Hematopoietic multipotent progenitor cell treated with erythropoietin and hydrocortisone succinate and interleukin-3 and kit ligand, for 4 days (in vitro differentiated cells): ENCODE measurements at places on chromosomes 6 and 20.

DNA sequence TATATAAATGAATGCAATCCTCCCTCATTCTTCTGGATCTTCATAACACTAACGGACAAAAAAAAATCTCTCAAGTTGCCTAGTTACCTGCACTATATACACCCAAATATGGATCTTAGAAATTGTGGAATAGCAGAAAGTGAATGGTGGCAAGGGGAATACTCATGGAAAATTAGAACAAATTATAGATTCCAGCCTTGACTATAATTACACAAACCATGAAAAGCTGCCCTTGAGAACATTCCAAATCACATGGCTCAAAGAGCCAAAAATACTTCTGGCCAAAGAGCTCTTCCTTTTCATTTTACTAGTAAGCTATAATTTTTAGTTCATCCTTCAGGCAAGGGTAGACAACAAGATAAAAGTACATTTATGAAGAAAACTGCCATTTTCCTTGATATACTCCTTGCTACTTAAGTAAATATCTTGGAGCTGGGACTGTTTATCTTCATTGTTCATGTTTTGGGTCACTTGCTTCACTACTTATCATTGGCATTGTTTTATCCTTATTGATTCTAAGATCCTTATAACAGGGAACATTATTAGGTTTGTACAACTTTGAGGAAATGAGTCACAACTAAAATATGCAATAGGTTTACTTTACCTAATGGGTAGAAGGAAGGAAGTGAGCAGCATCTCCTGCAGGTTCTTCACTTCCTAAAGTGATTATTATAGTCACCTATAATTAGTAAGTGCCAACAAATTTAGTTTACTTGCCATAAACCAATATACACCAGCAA, 6.4 kb upstream of the MTRES1 start:
- DNase-seq: no peak

GRCh38 chr6:84926189-84927155, 162.1 kb upstream of the TBX18 start:
- no peak for DNase-seq

DNA sequence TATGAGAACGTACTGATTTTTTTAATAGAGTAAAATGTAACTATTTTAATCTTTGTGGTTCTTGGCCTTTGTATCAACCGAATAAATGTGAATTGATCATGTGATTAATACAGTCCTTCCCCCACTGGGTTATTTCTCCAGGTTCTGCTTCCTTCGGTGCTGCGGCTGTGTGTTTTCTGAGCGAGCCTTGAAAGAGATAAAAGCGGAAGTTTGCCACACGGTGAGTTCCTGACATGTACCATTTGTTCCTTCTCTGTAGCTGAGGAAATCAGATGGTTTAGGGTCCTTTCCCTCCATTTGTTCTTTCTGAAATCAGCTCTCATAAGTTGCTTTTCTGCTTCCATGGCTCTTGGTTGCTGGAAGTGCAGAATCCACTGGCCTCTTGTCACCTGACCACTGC, 15.5 kb downstream of the RTF2 start:
- peak; percentile 82 for DNase-seq

DNA sequence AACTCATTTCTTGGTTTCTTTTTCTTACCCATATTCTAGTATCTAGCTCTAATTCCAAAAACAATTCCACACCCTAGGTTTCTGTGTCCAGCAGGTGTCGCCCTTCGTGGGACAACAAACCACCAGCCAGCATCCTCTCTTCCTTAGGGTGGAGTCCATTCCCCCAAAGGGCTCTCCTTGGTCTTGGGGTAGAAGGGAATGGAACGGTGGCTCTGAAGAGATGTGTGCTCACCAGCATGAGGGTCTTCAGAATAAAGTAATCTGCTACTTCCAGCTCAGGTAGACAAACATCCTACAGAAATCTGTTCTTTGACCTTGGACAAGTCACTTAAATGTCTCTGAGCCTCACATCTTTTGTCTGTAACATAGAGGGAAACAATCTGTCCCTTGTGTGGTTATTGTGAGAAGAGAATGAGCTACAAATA, 7.2 kb downstream of the HLA-DMB start:
- peak; percentile 88 for DNase-seq

DNA sequence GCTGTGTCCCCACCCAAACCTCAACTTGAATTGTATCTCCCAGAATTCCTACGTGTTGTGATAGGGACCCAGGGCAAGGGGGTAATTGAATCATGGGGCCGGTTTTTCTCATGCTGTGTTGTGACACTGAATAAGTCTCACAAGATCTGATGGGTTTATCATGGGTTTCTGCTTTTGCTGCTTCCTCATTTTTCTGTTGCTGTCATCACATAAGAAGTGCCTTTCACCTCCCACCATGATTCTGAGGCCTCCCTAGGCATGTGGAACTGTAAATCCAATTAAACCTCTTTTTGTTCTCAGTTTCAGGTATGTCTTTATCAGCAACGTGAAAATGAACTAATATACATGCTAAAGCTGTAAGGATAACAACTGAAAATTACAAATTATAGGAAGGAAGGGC, 88.3 kb downstream of the CDYL start:
- DNase-seq: peak; percentile 55

DNA sequence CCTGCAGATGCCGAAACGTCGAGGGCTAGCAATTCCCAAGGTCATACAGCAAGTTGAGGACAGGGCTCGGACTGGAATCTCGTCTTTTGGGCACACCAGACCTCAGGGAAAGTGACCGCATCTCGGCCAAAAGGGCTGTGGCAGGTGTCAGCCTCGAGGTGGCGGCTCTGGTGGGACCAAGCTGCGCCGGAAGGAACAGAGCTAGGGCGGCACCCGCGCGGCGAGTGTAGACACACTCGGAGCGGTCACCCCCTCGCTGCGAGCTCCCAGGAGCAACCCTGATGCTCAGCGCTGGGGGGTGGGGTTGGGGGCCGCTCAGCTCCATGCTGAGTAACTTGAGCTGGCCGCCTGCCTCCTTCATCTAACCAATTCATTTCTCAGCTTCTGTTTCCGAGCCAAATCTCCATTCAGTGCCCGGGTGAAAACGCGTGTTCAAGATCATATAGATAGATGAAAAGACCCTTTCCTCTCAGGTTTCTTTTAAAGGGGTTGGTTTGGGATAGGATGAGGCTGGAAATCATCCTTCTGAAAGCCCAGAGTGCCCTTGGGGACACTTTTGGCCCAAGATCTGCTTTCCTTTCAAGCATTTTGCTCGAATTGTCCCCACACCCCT, 2.2 kb upstream of the TUBB2B start:
- peak; percentile 41 for DNase-seq

DNA sequence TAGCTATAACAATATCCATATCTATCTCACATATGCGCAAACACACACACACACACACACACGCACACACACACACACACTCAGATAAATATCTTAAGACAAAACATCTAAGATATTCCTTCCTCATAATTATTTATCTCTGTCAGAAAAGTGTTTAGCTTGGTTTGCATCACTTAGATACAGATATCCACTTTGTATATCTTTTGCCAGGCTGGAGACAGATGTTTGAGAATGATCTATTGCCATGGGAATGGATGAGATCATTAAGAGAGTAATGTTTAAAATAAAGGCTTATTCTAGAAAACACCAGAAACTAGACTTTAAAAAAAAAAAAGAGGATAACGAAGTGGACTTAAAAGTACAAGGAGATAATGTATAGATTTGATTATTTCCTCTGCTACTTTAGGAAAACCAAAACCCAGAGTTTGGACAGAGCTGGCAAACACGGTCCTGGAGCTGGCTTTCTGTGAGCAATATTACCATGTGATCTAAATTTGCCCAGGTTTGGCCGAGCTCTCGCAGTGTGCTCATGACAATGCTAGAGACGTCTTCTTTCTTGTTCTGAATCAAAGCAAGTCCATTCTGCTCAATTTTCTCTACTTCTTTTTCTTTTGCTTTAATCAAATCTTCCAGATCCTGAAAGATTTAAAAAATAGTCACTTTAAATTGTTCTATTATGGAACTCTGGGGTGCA, 411.8 kb downstream of the SYNE1 start:
- DNase-seq: no peak

DNA sequence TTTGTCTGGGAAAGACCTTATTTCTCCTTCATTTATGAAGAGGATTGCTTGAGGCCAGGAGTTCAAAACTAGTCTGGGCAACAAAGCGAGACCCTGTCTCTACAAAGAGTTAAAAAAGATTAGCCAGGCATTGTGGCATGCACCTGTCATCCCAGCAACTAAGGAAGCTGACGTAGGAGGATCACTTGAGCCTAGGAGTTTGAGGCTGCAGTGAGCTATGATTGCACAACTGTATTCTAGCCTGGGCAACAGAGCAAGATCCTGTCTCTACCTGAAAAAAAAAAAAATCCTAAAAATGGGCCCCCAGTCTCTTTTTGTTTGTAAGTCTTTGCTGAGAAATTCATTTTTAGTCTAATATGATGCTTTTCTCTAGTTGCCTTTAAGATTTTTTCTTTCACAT, 29.2 kb upstream of the EIF2S2 start:
- no peak for DNase-seq

- no peak for DNase-seq
Measured at GRCh38 chr6:123622780-123623179, 14.0 kb downstream of the TRDN start.

DNA sequence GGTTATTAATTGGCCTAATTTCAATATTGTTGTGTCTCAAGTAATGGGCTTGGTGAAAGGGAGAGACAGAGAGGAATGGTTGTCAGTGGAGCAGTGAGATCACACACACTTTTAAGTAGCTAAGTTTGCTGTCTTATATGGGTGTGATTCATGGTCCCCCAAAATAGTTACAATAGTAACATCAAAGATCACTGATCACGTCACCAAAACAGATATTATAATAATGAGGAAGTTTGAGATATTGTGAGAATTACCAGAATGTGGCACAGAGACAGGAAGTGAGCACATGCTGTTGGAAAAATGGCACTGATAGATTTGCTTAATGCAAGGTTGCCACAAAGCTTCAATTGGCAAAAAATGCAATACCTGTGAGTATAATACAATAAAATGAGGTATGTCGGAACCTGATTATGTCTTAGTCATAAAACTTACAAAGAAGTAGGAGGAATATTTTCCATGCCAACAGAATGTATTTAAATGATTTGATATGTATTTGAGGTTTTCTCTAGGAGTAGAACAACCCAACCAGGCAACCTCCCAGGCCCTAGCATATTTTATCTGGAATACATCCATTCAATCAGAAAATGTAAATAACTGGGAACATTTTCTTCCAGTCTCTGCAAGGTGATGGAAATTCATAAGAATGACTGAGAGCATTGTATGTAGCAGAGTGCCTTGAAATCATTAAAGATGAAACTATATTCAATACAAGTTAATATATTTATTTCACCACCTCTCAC, 167.8 kb downstream of the CARMIL1 start:
- no peak for DNase-seq

DNA sequence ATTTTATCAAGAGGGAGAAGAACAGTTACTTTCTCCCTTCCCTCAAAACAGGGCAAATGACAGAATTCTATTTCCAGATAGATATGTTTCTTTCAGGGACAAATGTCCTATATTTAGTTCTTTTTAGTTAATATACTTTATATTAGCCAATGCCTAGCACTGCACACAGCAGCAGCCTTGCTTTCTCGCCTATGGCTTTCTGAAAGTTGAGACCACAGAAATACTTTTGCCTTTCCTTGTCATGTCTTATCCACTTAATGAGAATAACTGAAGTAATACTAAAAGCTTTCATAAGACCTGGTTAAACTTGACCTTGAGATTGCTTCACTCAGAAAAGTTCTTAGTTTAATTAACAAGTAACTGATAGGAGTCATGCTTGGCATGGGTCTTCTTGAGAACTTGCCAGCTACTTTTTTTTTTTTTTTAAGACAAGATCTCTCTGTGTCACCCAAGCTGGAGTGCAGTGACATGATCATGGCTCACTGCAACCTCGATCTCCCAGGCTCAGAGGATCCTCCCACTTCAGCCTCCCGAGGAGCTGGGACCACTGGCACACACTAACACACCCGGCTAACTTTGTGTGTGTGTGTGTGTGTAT, 159.3 kb downstream of the CDKAL1 start:
- peak; percentile 78 for DNase-seq

GRCh38 chr20:15422966-15423365, 1085.6 kb upstream of the FLRT3 start:
- DNase-seq: no peak

DNA sequence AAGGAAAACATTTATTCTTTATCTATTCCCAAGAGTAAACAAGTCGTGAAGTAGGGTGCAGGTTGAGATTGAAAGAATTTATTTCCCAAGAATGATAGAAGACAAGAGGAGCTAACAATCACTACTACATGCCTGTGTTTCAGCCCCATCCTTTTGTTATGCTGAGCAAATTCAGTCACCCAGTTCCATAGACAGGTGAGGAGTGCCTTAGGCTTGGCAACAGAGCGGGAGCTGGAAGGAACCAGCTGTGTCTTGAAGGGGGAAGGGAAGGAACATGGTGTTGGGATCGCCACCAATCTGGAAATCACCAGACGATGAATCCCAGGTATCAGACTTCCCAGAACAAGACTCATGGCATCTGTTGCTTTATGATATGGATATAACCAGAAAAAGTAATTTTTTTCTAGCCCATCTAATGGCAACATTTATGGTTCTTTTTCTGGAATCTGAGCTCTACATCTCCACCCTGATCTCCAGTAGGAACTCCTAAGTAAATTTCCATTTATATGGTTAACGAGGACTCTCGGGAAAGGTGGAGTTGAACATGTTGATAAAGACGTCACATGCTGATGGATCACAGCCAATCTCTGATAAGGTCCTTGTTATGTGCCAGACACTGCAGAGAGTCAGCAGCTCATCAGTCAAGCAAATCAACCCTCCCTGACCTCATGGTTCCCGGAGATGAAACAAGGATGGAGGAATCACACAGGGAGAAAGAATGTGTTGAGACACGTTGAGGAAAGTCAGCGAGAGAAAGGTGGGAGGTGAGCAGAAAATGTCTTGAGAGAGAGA, 344.9 kb downstream of the SMOC2 start:
- DNase-seq: no peak

- peak; percentile 59 for DNase-seq
Measured at GRCh38 chr6:119360262-119360915, 10.8 kb upstream of the MAN1A1 start.

DNA sequence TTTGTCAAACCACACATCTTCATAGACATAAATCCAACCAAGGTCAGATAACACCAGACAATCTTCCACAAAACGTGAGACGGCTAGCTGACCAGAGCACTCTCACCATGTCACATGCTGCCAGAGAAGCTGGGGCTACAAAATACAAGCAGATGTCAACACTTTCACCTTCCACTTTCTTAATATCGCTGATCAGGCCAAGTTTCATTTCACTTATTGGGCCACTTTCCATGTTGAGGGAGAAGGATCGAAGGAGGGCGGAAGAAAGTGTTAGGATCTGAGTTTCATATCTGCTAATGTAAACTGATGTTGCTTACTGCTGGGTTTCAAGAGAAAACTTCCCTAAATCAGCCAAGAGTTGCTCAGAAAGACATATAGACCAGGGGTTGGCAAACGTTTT, 177.0 kb upstream of the PRDM1 start:
- DNase-seq: no peak

GRCh38 chr6:127618729-127619128, 41.8 kb downstream of the C6orf58 start:
- no peak for DNase-seq
